Stimulated activated CD4-positive, alpha-beta T cell treated with anti-CD3 and anti-CD28 coated beads, TNF-alpha, amount 100 ng/mL, for 1 hour (primary cell): ENCODE measurements at places on chromosomes 5 and 9.

GRCh38 chr9:123419721-123420591 is 64.0 kb downstream of the CRB2 start:
- DNase-seq = no peak

- DNase-seq = no peak
These were observed 101.9 kb upstream of the S1PR3 start for GRCh38 chr9:88889386-88889785.

- DNase-seq = no peak
These were observed 11.1 kb downstream of the BARX1 start for GRCh38 chr9:93944011-93944410.

- no peak for DNase-seq
These were observed 741.4 kb downstream of the TAF11L14 start for GRCh38 chr5:18375641-18376040.

DNA sequence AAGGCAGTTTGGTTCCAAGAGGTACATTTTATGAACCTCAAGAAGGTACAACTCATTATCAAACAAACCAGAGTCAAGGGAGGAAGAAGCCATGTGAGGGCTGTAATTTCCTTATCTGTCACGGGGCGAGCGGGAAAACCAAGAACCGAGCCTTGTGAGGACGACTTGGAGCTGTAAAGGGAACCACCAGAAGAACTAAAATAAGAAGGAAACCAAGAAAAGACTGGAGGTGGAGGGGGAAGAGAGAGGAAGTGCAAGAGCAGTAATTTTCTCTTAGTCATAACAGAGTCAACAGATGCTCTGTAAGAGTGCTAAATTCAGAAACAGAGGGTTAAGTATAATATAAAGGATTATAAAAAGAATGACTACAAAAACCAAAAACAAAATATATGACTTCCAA is 127.1 kb downstream of the DIRAS2 start:
- DNase-seq = no peak

- DNase-seq = no peak
These were observed 223.7 kb downstream of the PAPPA start for GRCh38 chr9:116377179-116377798.

DNA sequence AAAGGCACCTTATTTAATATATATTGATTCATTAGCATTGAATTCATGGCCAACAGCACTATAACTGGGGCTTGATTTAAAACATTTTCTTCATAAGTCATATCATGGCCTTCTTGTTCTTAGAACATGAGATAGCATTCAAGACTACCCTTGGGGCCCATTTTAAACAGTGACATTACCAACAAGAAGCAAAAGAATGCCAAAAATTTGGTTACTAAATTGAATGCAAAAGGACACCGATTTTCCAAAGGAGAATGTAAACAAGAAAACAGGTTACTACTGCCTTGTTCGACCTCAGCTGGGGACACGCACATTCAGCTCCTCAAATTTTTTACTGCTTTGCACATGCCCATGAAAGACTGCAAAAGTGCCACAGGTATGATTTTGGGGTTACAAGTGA is 219.4 kb upstream of the TLE4 start:
- DNase-seq = no peak
